ENCODE measurements at places on chromosomes 12 and 14. TPM values are rescaled to one million over a fixed set of nuclear protein-coding genes. Genes with fewer than 3 reads are reported as not detected.

The CCDC198 gene
- not detected for total RNA-seq

The AQP2 gene
- total RNA-seq: not detected

The PLBD1 gene
- 1.0 TPM for total RNA-seq

The CKAP4 gene
- total RNA-seq: 36.2 TPM

The RABGGTA gene
- 19.7 TPM for total RNA-seq

The NTN4 gene
- 516 TPM for total RNA-seq

The CCDC60 gene
- not detected for total RNA-seq

The MARK3 gene
- total RNA-seq: 40.4 TPM

The PRB2 gene
- not detected for total RNA-seq

The DEGS2 gene
- total RNA-seq: 0.26 TPM

The DACT1 gene
- 0.13 TPM for total RNA-seq

The MORN3 gene
- 0.26 TPM for total RNA-seq

The SLC38A4 gene
- total RNA-seq: 2.3 TPM

The KCNH5 gene
- total RNA-seq: not detected

The KCNC2 gene
- total RNA-seq: not detected

The SLC10A1 gene
- not detected for total RNA-seq

The RD3L gene
- not detected for total RNA-seq

The SIX1 gene
- under 0.01 TPM for total RNA-seq

The HCAR2 gene
- not detected for total RNA-seq

The RNASE3 gene
- total RNA-seq: not detected

The GPR162 gene
- total RNA-seq: 0.76 TPM

The TROAP gene
- total RNA-seq: 9.6 TPM

The GLIPR1L1 gene
- not detected for total RNA-seq

The ACVRL1 gene
- total RNA-seq: 416 TPM

The PPM1A gene
- total RNA-seq: 10.1 TPM

The SMOC1 gene
- total RNA-seq: 0.90 TPM

Data from dermis microvascular lymphatic vessel endothelial cell (primary cell).